ENCODE measurements at places on chromosomes 13 and 19.

GRCh38 chr13:106361621-106362020, 173.8 kb downstream of the EFNB2 start:
- no peak for DNase-seq

DNA sequence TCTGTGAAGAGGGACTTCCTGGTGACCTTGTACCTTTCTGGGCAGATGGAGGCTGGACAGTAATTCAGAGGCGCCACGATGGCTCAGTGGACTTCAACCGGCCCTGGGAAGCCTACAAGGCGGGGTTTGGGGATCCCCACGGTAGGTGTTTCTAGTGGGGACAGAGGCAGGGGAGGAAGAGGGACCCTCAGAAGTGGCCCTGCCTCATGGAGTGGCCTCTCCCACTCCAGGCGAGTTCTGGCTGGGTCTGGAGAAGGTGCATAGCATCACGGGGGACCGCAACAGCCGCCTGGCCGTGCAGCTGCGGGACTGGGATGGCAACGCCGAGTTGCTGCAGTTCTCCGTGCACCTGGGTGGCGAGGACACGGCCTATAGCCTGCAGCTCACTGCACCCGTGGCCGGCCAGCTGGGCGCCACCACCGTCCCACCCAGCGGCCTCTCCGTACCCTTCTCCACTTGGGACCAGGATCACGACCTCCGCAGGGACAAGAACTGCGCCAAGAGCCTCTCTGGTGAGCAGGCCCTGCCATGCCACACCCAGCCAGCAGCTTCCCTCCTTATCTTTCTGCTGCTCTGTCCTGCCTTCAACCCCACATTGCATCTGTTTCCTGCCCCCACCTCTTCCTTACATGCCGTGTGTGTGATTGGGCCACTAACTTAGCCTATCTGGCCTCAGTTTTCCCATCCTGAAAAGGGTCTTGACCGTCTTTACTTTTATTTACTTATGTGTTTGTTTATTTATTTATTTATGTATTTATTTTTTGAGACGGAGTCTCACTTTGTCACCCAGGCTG, 7.3 kb downstream of the ANGPTL4 start:
- DNase-seq: no peak

DNA sequence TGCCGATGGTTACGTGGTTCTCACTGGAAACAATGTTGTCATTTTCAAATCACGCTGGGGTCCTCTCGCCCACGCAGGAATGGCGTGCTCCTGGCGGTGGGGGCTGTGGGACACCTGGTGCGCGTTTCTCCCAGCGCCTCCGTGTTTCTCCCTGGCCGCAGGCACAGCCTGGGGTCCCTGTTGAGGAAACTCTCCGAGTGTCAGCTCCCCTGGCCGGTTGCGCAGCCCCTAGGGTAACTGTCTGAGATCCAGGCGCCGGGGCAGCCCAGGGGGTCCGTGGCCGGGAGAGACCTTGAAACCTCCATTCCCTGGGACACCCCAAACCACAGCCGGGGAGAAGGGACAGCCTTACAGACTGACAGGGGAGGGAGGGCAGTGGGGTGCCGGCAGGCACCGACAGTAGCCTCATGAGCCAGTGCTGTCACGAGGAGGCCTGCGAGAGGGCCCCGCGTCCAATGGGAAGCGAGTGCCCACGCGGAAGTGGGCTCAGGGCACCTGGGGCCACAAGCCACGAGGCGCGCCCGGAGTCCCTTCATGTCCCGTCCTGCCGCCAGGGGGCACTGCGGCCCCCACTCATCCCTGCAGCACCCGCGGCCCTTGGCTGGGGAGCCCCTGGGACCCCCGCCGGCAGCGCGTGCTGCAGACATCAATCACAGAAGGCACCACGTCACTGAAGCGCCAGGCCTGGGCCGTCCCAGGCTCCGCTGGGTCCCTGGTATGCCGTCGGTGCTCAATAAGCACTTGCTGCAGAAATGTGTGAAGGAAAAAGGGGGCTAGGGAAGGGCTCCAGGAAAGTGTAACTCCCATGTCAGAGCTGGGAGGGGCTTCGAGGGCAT, 9.5 kb downstream of the ADAMTSL5 start:
- peak; percentile 70 for DNase-seq

- DNase-seq: no peak
Observed at GRCh38 chr13:100633461-100633860, 41.1 kb downstream of the TMTC4 start.

DNA sequence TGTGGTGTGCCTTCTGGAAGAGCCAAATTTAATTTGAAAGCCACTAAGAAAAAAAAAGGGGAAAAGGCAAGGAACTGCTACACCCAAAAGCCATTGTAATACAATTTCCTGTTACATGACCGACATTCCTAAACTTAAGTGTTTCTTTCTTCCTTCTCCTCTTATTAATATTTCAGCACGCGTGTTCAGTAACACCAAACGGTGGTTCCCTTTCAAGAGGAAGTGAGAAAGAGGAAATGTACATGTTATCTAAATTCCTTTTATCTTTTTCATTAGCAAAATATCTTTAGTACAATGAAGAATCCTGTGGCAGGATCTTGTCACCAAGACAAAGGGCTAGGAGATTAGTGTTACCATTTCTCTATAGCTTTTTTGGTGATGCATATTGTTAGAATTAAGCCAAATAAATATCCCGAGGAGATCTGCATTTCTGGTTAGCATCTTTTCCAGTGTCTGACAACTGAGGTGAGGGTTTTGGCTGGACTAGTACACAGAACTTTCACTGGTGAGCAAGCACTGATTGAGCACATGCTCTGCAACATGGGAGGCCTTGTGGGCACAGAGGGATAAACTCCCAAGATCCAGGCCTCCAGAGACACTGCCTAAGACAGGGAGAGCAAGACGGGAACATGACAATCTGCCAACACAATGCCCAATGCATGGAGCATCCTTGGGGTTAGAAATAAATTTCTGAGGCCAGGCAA, 22.1 kb downstream of the LATS2 start:
- DNase-seq: no peak

DNA sequence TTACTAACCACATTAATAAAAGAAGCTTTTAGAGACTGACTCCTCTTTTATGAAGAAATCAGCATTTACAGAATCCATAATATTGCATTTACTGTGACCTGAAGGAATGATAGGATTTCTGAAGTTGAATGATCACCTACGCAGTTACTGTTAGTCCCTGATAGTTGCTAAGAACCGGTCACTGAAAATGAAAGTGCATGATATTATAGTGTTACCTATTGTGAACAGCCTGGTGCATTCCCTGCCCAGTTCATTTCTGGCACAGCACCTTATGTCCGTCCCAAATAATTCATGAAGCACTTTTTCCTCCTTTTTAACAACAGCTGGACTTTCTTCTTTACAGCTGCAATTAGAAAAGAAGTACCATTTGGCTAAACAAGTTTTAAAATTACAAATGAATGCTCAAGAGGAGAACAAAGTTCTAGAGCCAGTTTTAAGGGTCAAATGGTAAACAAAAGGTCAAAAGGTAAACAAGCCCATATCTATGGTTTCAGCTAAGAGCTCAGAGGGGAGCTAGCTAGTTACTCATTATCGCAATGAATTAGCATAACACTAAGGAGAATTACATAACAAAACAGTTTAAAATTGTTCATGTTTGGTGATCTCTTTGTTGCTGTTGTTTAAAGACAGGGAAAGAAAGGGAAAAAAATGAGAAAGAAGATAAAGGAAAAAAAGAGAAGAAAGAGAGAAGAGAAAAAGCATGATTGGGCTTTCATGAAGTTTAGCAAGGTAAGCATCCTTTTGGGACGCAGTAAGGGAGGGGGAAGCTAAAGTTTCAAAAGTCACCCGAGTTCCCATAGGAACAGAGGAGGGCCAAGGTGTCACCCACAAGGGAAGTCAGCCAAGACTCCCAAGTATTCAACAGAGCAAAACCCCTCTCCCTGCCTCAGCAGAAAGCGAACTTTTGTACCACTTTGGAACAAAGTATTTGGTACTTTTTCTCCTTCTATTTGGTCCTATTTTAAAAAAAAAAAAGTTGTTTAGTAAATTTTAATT, 50.2 kb downstream of the FLT3 start:
- DNase-seq: no peak

GRCh38 chr13:44573071-44573470, 3.1 kb downstream of the TSC22D1 start:
- DNase-seq: no peak

DNA sequence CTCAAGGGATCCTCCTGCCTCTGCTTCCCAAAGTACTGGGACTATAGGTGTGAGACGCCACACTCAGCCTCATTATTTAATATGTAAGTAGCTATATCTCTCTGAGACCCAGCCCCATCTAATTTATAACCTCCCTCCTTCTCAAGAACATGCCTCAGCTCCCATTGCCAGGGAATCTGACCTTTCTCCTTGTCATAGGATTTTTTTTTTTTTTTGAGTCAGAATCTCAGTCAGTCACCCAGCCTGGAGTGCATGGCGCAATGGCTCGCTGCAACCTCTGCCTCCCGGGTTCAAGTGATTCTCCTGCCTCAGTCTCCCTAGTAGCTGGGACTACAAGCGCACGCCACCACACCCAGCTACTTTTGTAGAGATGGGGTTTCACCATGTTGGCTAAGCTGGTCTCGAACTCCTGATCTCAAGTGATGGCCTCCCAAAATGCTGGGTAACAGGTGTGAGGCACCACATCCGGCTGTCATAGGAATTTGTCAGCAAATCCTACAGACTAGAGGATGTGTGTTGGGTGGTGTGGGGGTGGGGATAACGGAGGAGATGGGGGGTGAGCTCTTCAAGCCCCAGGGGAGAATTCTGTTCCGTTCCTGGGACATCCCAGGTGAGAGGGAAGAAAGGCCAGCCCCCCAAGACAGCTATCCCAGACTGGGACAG, 5.1 kb upstream of the EPS8L1 start:
- DNase-seq: no peak

DNA sequence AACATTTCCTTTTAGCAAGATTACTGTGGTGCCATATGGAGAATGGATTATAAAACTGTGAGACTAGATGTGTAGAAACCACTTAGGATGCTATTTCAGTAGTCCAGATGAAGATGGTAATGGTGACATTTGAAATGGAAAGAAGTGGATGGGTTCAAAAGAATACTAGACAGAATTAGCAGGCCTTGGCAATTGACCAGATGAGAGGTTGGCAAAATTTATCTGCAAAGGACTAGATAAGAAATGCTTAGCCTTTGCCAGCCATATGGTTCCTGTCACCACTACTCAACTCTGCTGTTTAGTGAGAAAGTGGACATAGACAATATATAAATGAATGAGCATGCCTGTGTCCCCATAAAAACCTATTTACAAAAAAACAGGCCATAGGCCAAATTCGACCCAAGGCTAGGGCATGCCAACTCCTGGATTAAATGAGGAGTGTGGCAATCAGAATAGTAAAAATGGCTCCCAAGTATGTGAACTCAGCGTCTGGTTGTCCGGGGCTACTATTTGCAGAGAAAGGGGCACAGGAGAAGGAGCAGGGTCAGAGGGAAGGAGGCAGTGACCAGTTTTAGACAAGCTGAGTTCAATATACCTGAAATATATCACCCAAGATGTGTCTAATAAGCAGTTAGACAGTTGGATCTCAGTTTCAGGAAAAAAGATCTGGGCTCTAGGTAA, 98.4 kb downstream of the ENOX1 start:
- DNase-seq: no peak

GRCh38 chr19:11234486-11235075, 4.8 kb upstream of the ANGPTL8 start:
- DNase-seq: no peak

GRCh38 chr19:46951171-46951986, 68.3 kb upstream of the NPAS1 start:
- DNase-seq: no peak

- no peak for DNase-seq
Observed at GRCh38 chr13:106246242-106246641, 289.2 kb downstream of the EFNB2 start.

GRCh38 chr19:39768334-39768733, 10.3 kb upstream of the LEUTX start:
- DNase-seq: peak; percentile 72

GRCh38 chr19:33197591-33198000, 3.5 kb downstream of the LRP3 start:
- no peak for DNase-seq

DNA sequence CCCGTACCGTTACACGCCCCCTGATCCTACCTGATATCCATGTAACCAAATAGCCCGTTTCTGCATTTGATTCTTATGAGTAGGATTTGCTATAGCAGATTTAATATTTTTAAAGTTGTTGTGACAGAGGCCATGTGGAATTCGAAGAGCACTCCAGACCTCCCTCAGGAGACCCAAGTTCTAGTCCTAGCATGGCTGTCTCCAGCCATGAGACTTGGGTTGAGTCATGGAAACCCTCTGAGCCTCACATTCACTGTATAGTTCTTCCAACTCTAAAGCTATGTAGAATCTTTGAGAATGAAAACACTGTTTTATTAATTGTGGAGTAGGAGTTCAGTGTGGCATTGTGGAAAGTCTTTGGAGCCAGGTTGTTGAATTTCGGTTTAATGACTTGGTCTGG, 8.0 kb upstream of the GPR183 start:
- no peak for DNase-seq

DNA sequence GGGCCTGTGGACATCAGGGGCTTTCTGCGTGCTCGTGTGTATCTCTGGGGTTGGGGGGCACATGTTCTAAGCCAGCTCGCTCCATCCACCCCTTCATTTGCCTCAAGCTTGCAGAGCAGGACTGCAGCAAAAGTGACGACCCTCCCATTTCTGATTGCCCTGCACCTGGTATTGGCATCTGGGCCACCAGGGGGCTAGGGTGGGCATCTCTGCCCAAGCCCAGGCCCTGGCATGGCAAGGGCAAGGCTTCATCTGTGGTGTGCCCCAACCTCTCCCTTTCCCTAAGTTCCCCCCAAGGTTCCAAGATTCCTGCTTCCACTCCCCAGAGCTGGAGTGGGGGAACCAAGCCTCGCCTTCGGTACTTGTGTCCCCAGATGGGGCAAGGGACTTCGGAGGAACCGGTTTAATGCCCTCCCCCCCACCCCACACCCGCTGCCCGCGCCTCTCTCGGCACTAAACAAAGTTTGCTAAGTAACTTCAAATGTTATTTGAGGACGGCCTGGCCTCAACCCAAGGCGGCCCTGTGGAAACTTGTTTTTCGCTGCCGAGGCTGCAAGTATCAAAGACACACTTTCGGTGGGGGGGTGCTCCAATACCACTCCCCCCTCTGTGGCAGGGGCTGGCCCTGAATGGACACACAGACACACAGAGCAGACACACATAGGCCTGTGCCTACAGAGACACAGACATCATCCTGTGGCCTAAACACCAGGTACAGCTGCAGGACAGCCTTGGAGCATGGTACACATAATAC, 12.2 kb downstream of the NFIX start:
- DNase-seq: no peak

GRCh38 chr13:59463023-59463422, 700.7 kb downstream of the DIAPH3 start:
- DNase-seq: no peak

Data from SJCRH30 (cell line).